ENCODE measurements at places on chromosomes 11 and 22. TPM values are rescaled to one million over a fixed set of nuclear protein-coding genes. Genes with fewer than 3 reads are reported as not detected.

Gene SNX32
- total RNA-seq, result not detected

Gene TSSK2
- not detected for total RNA-seq

Gene OR51T1
- not detected for total RNA-seq

Gene PACSIN3
- 13.0 TPM for total RNA-seq

Gene PUS3
- 10.0 TPM for total RNA-seq

All from HFFc6 (cell line).